ENCODE measurements at places on chromosomes 3 and 15.

DNA sequence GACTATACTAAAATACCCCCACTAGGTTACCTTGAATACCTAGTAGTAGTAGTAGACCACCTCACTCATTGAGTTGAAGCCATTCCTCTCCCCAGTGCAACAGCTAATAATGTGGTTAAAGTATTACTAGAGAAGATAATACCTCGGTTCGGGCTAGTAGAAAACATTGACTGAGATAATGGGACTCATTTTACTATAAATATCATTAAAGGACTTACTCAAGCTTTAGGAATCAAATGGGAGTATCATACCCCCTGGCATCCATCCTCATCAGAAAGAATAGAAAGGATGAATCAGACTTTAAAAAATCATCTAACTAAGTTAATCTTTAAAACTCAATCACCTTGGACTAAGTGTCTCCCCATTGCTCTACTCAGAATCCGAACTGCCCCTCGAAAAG lies 49.0 kb upstream of the CACNA2D3 start:
- DNase-seq: no peak

DNA sequence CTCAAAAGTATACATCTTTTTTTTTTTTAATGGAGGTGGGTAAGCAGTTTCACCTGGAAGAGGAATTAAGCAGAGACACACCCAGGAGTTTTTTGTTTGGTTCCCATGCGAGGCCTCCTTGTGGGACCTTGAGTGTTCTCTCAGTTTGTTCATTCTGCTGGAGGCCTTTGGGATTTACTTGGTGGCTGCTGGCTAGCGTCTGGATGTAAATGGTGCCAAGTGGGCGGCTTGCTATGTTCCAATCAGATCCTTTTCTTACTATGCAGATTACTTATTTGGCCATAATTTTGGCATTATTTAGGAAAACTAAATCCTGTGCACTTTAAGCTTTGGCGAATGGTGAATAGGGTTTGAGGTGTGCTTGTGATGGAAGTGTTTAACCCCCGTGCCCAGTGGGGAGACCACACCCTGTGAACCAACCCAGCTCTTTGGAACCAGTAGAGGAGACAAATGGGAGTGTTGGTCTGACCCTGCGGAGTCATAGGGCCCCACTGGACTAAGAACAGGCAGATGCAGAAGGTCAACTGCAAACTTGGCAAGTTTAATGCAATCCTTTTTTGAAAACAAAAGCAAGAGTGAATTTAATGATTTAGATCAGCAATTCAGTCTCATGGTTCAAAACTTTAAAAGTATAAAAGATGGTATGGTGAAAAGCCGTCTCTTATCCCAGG lies 79.4 kb downstream of the EBLN2 start:
- no peak for DNase-seq

- no peak for DNase-seq
These were observed 107.3 kb upstream of the IGSF10 start for GRCh38 chr3:151568184-151568583.

DNA sequence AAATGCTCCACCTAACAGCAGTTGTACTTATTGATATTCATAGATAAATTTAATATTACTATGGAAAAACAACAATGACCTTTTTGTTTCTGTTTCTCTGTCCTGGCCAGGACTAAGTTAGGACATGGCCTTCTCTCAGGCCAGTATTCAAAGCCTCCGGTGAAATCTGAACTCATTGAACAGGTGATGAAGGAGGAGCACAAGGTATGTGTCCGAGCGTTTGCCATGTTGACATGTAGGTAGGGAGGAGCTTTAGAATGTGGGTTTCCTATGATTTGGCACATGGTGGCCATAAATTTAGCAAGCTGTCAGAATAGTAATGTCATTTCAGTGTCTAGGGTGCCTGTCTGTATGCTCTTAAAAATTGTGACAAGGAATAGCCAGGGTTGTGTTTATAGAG lies 77.7 kb downstream of the USP13 start:
- no peak for DNase-seq

GRCh38 chr3:191296041-191296541 lies 33.1 kb upstream of the CCDC50 start:
- DNase-seq: no peak

DNA sequence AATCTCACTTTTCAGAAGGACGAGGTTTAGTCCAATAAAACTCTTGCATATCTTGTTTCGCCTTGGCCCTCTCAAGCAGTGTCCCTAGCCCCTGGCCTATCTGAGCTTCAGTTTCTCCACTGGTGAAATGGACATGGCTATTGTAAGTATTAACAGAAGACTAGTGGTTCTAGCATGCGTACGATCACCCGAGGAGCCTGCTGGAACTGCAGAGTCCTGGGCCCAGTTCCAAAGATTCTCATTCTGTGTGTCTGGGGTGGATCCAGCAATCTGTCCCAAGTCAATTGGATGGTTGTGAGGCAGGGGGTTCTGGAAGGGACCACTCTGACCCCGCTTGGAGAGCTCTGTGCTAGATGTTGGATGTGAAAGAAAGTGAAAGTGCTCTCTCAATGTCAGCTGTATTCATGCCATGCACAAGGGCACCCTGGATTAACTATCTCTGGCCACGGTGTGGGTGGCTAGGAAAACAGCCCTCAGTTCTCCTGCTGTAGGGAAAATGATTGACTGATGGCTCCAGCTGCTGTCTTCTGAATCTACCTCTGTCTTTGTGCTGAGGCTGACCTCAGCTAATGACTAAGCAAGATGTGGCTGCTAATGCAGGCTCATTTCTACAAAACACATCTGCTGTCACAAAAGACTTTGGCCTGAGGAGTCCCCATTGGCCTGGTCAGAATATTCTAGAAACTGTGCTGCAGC lies 1.9 kb upstream of the PLA1A start:
- DNase-seq: no peak
